COR-L47 (cell line): ENCODE measurements at places on chromosomes 6 and 20.
A peak's percentile ranks its signal among the peaks of the same experiment; 100 is the strongest.

DNA sequence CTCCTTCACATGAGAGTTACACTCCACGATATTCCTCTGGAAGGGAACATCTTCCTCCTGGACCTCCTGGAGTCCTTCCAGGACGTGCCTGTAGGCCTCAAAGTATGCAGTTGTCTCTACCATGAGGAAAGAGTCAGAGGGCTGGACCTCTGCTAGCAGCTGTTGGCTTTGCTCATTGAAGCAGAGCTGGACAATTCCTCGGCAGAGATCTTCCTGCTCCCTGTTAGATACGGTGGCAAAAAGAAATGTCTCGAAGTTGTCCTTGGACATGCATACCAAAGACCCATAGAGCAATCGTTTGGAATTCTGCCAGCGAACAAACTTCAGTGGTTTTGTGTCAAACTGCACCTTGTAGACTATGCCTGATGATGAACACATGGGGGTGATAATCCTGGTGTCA is 7.7 kb downstream of the ZNFX1 start:
- no peak for DNase-seq

- no peak for DNase-seq
These were observed 83.4 kb upstream of the BMP5 start for GRCh38 chr6:55958790-55959189.

- peak; percentile 33 for DNase-seq
These were observed 46.7 kb upstream of the MOCS1 start for GRCh38 chr6:39980839-39981580.

- no peak for DNase-seq
These were observed 120.8 kb upstream of the BCLAF1 start for GRCh38 chr6:136410201-136411024.

GRCh38 chr6:118589649-118590365 is 41.7 kb downstream of the PLN start:
- no peak for DNase-seq

GRCh38 chr6:87071683-87072082 is 23.2 kb downstream of the CGA start:
- no peak for DNase-seq

DNA sequence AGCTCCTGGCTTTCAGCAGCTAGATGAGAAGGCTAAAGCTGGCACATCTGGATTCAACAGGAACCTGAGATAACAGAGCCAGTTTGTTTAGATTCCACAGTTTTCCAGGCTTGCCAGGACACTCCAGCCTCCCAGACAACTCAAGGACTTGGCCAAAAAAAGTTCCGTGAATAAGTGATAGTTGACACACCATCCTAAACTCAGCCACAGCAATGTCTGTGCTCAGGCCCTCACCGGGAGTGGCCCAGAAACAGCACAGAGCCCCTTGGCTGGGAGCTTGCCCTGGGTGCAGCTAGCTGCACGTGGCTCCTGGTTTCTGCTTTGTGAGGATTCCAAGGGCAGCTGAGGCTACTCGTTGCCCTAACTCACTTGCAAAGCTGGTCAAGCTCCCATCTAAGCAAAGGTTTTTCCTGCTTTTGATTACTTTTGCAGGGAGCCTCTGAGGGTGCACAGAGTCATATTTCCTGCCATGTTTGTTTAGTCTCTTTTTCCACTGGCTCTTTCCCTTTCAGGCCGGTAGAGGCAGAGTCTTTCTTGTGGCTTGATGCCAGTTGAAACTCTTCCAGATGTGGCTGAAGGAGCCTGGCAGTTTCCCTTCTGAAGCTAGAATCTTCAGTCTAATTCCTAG is 118.3 kb upstream of the ECI2 start:
- peak; percentile 27 for DNase-seq

DNA sequence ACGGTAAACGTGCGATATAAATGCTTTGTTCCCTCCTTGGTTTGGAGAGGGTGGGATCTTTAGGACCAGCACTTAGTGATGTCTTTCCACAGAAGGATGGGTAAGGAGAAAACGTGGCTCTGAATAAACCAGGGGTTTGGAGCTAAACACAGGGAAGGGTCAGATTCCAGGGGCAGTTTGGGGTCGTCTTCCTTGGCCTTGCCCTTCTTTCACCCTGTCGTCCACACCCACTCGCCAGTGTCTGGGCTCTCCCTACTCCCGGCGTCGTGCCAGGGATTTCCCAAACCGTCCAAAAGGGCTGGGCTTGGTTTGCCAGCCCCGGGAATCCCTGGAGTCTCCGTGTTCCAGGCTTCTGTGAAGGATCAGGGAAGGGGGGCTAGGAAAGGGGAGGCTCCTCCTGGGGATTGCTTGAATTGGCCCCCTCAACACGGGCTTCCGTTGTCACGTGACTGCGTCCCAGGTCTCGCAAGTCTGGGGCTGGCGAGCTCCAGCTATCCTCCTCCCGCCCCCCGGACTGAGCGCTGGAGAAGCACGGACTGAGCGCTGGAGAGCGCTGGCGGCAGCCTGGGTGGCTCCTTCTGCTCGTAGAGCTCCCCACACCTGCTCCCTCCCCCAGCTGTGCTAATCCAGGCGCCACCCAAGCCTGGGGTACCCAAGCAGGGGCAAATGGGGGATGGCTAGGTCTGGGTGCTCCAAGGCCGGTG is 9.4 kb upstream of the ARMC12 start:
- DNase-seq, result peak; percentile 70

DNA sequence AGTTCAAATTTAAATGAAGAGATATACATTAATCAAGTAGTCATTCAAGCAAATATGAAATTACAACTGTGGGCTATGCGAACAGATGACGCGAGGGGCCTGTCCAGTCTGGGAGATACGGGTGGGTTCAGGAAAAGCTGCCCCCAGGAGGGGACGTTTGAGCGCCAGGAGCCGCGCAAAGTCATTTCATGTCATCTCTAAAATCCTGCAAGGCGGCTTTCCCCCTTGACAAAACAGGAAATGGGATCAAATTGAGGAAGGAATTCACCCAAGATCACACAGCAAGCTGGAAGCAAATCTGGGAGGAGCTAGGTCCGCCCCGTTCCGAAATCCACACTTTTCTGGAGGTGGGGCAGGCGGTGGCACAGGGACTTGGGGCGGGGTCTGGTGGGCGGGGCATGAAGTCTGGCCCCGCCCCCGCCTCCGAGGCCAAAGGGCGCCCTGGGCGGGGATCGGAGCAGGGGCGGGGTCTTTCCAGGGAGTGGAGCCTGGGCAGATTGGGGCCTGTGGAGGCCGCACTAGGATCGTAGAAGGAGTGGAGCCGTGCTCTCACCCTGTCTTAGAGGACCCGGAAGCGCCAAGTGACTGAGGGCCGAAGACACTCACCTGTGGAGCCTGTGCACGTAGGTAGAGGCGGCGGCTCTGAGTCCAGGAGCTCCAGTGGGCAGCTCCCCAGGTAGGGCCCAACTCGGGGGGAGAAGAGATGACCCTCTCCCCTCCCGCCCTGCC is at the start of gene LPIN3:
Gene LPIN3, plus strand, starts transcription at position 495 of the 729 bp plus-strand sequence. CDS start 4,983 bp downstream, outside the sequence.
- no peak for DNase-seq

DNA sequence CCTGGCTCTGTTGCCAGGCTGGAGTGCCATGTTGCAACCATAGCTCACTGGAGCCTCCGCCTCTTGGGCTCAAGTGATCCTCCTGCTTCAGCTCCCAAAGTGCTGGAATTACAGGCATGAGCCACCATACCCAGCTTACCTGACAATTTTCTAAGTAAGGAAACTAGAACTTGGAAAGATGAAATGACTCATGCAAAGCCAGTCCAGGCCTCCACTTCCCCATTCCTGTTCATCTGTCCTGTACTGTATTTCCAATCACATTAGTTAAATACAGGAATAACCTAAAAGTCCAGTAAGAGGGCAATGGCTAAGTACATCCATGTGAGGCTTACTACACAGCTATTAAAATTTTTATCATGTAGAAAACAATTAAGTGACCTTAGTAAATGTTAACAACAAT is 8.3 kb upstream of the ADGB start:
- no peak for DNase-seq

DNA sequence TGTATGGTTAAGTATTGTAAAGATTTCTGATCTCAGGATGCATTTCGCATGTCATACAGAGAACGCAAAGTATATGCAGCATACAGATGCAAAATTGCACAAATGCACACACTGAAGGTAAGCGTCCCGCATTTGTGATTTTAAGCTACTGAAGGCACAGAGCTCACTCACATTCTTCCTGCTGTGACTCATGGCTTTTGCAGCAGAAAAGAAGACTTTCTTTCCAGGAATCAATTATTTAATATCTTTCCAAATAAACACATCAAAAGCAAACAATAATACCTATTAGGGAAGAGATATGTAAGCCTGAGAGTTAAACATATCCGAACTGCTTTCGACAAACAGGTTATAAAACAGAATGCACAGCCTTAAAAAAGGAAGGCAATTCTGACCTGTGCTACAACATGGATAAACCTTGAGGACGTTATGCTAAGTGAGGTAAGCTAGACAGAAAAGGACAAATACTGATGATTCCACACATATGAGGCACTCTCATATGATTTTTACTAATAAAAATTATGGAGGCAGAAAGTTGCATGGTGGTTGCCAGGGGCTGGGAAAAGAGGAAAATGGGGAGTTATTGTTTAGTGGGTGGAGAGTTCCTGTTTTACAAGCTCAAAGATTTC is 109.0 kb downstream of the TFAP2A start:
- DNase-seq, result no peak

DNA sequence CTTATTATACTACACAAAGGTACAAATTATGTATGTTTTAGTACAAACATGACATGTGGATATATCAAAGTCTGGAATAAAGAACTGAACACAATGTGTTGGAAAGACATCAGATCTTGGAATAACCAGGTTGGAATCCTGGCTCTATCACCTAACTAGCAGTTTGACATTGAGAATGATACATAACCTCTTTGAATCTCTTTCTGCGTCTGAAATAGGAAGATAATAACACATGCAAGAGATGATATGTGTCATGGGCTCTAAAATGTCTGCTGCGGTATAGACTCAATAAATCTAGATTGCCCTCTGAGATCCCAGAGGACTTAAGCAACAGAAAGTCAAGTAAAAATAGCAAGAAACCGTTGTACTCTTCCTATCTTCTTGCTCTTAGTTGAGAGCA is 66.8 kb upstream of the CCN2 start:
- no peak for DNase-seq

GRCh38 chr6:117309069-117309468 is 43.7 kb downstream of the VGLL2 start:
- no peak for DNase-seq

DNA sequence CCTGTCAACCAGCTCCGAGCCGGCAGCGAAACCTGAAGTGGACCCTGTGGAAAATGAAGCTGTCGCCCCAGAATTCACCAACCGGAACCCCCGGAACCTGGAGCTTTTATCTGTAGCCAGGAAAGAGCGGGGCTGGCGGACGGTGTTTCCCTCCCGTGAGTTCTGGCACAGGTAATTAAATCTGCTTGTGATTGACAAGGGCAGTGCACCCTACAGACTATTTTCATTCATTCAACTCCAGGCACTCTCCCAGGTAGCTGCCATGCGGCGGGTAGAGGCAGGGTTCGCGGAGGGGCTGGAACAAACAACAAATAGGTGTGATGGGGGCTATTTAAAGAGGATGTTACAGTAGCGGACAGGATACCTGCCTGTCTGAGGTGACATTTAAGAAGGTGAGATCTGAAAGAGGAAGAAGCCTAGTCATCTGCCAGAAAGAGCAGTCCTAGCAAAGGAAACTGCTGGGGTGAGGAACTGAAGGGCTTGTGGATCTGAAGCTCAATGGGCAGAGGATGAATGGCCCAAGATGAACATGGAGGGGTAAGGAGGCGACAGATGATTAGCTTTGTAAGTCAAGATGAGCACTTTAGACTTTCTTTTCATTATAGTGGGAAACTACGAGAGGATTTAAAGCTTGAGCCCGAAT is 810 bp downstream of the MRPL18 start:
- DNase-seq, result no peak

- no peak for DNase-seq
These were observed 17.1 kb upstream of the FAM135A start for GRCh38 chr6:70396163-70396562.

DNA sequence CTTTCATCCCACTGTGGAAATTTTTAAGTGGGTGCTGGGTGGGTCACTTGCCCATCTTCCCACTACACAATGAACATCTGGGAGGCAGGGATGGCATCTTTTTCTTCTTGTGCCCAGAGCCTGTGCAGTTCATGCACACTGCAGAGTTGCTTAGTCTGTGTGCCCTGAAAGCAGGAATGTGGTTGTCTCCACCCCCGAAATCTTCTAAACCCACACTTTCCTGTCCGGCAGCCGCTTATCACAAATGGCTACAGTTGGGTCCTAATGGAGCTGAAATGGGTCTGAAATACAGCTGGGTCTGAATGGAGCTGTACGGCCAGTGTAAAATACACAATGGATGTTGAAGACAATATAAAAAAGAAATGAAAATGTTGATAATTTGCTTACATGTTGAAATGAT is 112.1 kb upstream of the PMEPA1 start:
- no peak for DNase-seq

DNA sequence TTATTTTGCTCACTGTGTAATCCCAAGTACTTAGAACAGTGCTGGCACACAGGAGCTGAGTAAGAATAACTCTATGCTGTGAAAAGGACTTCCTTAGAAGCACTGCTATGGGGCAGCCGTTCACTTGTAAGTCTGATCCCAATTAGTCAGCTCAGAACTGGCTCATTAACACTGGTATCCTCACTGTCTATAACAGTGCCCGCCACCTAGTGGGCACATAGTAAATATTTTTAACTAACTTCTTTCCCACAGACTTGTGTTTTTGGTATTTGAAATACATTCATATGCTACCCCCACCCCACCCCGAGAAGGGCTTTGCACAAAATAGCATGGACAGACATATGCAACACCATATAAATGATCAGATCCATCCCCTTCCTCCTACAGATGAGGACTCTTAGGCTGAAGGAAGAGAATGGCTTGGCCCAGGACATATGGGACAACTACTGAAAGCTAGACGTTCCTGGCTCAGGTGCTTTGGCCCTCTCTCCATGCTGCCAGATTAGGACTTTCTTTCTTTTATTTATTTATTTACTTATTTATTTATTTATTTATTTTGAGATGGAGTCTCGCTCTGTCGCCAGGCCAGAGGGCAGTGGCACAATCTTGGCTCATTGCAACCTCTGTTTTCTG is 47.1 kb downstream of the DST start:
- peak; percentile 72 for DNase-seq

GRCh38 chr6:4772750-4773149 is 3.5 kb upstream of the CDYL start:
- no peak for DNase-seq

GRCh38 chr6:95248499-95248898 is 328.8 kb upstream of the MANEA start:
- DNase-seq, result peak; percentile 14

DNA sequence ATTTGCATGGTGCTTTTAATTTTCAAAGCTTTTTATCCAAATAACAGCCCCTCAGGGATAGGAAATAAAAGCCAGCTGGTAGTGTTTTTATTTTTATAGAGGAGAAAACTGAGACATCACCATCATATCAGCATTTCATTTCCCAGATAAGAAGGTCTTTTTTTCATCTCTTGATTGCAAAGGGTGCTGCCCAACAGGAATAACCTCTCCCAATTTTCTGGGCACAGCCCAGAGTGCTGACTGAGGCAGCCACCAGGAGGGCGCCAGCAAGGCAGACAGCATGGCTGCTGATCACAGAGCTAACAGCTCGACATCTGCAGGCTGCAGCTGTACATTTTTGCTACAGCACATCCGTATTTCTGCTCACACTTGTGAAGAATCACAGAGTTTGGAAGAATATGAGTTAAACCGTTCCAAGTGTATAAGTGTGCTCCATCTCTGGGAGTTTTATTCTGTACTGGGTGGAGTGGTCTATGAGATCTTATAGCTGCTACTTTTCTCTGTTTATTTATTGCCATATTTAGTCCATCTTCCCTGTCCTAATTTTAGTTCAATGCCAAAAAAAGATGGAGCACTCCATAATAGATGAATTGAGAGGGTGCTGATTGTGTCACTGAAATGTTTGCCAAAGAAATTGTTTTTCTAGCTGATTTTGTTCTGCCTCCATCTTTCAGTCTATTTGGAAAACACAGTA is 85.5 kb upstream of the C20orf144 start:
- DNase-seq, result peak; percentile 36

GRCh38 chr6:148874698-148875293 is 128.0 kb downstream of the UST start:
- peak; percentile 82 for DNase-seq
